ENCODE measurements at places on chromosomes 11 and 22.

GRCh38 chr22:30813936-30814335, 119.3 kb downstream of the OSBP2 start:
- DNase-seq, result no peak

DNA sequence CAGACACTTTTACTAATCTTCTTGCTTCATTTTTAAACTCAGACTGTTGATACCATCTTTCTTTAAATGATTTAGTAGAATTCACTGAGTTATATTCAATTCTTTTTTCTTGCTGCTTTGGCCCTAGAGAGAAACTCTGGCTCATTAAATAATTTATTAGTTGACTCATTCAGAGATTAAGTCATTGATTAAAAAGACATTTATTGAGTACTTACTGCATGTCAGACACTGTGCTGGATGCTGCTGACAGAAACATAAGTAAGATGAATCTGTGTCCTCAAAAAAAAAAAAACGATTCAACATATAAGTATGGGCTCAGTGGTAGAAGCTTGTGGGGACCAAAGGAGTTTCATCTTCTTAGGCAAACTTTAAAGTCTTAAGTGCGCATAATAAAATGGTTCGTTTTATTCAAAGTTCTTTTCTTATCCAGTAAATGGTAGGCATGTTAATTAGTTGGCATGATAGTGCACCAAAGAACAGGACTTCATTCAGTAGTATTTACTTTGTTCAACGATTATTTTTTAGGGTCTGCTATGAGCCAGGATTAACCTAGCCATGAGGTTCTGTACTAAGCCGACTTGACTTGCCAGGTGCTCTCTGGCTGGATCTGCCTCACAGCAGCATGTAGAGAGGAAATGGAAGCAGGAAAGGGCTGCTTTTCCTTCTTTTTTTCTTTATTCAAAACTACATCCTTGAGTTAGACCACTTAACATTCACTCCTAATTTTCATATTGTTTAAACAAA, 281.0 kb upstream of the CTSC start:
- no peak for DNase-seq

GRCh38 chr11:31301549-31302510, 67.7 kb downstream of the DCDC1 start:
- DNase-seq, result no peak

- no peak for DNase-seq
Measured at GRCh38 chr11:111387363-111387762, 8.3 kb upstream of the POU2AF1 start.

- no peak for DNase-seq
Measured at GRCh38 chr11:76962583-76963416, 71.4 kb upstream of the B3GNT6 start.

DNA sequence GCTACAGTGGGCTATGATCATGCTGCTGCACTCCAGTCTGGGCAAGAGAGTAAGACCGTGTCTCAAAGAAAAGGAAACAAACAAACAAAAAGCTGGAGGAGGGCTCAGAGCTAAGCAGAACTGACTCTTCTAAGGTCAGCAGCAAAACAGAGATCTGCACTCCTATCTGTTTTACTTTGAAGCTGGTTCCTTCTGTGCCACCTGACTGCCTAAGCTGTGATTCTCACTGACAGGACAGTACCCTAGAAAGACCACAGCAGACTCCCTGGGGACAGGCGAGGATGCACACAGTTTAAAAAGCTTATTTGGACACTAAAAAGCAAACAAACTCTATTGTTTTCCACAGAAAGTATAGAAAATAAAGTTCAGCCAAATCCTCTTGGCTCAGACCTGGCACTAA, 30.5 kb downstream of the NEFH start:
- DNase-seq, result no peak

DNA sequence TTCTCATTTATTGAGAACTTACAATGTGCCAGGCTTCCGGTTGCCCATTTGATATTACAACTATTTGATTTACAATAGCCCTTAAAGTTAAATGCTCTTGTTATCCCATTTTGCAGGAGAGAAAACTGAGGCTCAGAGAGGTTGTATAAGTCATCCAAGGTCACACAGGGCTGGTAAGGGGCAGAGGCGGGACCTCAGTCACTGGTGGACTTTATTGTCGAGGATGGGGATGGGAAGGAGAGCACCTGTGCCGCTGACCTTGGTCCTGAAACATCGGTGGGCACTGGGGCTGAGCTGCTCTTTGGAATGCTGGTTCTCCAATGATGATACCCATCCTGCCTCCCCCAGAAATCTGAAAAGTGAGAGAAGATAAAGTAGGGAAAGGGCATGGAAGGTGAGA, 265.4 kb downstream of the MIAT start:
- no peak for DNase-seq

DNA sequence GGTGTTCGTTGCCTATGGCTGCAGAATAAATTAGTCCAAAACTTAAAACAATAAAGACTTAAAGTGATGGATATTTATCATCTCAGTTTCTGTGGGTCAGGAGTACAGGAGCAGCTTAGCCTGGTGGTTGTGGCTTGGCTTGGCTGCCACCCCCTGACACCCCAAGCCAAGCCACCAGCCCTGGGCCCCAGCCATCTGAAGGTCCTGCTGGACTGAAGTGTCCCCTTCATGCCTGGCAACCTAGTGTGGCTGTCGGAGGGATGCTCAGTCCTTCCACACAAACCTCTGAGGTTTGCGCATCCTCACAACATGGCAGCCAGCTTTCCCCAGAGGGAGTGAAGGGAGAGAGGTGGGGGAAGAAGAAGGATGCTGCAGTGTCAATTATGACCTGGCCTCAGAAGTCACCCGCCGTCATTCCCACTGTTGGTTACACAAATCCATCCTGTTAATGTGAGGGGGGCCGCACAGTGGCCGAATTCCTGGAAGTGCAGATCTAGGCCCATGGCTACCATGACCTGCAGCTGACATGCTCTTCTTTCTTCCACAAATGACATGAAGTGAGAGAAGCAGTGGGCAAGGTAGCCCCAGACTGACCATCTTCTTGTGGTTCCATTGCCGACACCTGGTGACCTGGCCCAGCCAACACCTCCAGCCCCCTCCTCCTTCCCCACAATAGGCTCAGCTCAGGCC, 31.1 kb downstream of the IGF2 start:
- DNase-seq, result no peak

Measured in stimulated activated CD8-positive, alpha-beta memory T cell treated with anti-CD3 and anti-CD28 coated beads, Interleukin-15, amount 100 ng/mL, for 24 hours (primary cell).